Head of caudate nucleus (tissue), 42 donors: ENCODE measurements at places on chromosomes 1 and 21.

DNA sequence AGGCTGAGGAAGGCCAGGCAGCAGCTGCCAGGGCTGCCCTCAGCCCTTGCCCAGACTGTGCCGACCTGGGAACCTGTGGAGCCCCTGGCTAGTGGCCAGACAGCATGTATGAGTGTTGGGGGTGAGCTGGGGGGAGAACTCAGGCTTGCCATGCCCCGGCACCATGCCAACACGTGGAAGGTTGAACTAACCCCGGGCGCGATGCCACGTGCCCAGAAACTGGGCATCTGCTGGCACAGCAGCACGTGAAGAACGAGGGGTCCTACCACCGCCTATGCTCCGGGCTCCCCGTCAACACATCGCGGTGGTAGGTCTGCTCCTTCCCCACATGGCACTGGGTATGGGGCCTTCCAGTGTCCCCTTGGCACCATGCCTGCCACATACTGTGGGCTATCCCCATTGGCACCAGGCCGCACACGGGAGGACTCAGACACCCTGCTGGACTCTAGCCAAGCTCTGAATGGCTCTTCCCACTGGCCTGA, 68.7 kb downstream of the CASZ1 start:
- DNase-seq, result no peak

- DNase-seq, result peak; percentile 53
These were observed 2.0 kb upstream of the FAM131C start for GRCh38 chr1:16075337-16076030.

- DNase-seq, result peak; percentile 23
These were observed 61.6 kb downstream of the PTGS2 start for GRCh38 chr1:186618401-186619170.

- peak; percentile 75 for DNase-seq
These were observed 7.1 kb upstream of the SSBP3 start for GRCh38 chr1:54413295-54413694.

GRCh38 chr1:2110191-2110737, 60.1 kb downstream of the PRKCZ start:
- peak; percentile 3 for DNase-seq

DNA sequence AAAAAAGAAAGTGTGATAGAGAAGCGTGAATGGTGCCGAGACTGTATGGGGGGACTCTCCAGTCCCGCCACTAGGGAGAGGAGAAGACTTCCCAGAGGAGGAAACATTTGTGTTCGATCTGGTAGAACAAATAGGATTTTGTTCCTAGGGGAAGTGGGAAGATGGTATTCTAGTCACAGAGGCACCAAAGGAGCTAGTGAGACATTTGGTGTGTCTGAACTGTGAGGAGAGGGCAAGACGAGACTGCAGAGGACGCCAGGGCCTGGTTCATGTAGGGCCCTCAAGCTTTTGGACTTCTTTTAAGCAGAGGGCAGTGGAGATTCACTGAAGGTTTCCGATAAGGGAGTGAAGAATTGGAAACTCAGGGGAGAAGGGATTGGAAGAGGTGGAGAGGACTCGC, 2.9 kb downstream of the BTBD19 start:
- DNase-seq, result no peak

- DNase-seq, result no peak
These were observed 4.0 kb downstream of the MX1 start for GRCh38 chr21:41429925-41430491.

DNA sequence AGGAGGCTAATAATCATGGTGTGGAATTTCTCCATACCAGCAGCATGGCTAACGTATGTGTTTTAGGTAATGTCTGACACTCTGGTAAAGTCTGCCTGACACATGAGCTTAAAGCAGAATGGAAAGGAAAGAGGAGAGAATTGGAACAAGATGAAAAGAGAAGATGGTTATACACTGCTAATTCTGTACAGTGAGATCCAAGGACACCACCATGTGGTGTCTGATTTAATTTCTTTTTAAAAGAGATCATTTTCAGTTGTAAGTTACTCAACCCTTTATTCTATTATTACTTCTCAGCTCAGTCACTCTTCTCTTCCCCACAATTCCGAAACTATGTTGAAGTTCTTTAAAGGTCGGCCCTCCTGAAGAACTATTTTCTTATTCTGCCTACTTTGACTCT, 15.6 kb downstream of the PRKAB2 start:
- no peak for DNase-seq

GRCh38 chr1:117594261-117594990, 11.4 kb upstream of the TENT5C start:
- DNase-seq, result no peak

- DNase-seq, result peak; percentile 16
These were observed 304 bp downstream of the PLPPR5 start for GRCh38 chr1:99004254-99004860.

- DNase-seq, result no peak
These were observed 27.7 kb downstream of the VASH2 start for GRCh38 chr1:212977781-212978645.

DNA sequence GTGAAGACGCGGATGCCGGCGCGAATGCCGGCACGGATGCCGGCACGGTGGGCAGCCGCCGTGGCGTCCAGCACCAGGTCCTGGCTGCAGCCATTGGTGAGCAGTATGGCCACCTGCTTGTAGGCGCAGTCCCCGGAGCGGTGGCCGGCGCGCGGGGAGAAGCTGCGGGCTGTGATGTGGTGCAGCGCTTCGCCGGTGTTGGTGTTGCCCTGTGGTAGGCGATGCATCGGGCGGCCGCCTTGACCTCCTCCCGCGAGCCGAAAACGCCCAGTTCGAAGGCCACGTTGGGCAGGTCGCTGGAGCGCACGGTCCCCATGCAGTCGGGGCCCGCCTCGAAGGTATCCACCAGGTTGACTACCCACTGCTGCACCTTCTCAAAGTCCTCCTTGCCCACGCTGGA, 120.2 kb downstream of the NR5A2 start:
- DNase-seq, result no peak

- DNase-seq, result peak; percentile 99
These were observed 14.6 kb upstream of the ZNF692 start for GRCh38 chr1:248873409-248873992.

- DNase-seq, result no peak
These were observed 67.1 kb upstream of the MAB21L3 start for GRCh38 chr1:116044071-116044470.

GRCh38 chr1:234605983-234606783, 3.8 kb downstream of the IRF2BP2 start:
- no peak for DNase-seq

DNA sequence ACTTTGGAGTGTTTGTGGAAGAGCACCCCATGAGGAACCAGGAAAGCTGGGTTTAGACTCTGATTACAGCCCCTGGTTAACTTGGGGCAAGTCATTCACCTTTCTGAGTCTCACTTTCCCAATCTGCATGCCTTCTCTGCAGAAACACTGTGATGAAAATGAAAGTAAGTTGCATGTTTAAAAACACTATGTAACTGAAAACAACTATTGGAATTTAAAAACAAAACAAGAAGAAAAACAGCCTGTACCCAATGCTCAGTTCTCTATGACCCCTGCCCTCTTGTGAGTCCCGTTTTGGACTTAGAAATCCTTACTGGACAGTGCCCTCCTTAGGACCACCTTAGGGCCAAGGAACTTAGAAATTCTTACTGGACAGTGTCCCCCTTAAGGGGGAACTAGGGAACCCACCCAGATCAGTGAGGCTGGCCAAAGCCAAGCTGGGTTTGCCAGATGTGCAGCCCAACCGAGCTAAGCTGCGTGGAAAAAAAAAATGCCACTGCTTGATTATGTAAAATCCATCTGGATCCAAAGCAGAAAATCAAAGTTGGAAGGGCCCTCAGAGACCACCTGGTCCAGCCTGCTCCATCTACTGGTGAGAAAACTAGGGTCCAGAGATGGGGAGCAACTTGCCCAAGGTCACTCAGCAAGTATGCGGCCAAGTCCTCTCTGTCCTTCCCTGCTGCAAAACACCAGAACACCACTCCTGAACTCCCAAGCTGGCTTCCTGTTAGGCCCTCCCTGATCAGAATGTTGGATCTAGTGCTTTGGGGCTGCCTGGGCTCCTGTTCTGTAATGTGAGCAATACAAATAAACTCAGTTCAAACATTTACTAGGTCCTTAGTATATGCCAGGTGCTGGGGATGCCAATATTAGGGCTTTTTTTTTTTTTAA, 77.7 kb downstream of the MRPL37 start:
- no peak for DNase-seq

DNA sequence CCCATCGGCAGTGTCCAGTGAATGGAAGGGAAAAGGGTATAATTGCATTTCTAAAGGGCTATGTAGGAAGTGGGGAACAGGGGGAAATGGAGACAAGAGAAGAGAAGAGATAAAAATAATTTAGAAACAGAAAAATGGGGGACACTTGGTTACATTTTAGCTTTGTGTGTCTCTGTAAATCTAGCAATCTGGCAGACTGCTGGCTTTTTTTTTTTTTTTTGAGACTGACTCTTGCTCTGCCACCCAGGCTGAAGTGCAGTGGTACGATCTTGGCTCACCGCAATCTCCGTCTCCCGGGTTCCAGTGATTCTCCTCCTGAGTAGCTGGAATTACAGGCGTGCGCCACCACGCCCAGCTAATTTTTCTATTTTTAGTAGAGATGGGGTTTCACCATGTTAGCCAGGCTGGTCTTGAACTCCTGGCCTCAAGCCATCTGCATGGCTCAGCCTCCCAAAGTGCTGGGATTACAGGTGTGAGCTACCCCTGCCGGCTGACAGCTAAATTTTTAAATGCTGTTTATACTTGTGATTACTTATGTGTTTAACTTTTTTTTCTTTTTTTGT, 53.4 kb downstream of the AGPAT3 start:
- no peak for DNase-seq

GRCh38 chr1:202058001-202058908, 47.9 kb downstream of the ELF3 start:
- DNase-seq, result no peak

- no peak for DNase-seq
These were observed 545.8 kb downstream of the AMY1C start for GRCh38 chr1:104295511-104295910.

GRCh38 chr1:209010475-209011230, 572.9 kb upstream of the CAMK1G start:
- no peak for DNase-seq

DNA sequence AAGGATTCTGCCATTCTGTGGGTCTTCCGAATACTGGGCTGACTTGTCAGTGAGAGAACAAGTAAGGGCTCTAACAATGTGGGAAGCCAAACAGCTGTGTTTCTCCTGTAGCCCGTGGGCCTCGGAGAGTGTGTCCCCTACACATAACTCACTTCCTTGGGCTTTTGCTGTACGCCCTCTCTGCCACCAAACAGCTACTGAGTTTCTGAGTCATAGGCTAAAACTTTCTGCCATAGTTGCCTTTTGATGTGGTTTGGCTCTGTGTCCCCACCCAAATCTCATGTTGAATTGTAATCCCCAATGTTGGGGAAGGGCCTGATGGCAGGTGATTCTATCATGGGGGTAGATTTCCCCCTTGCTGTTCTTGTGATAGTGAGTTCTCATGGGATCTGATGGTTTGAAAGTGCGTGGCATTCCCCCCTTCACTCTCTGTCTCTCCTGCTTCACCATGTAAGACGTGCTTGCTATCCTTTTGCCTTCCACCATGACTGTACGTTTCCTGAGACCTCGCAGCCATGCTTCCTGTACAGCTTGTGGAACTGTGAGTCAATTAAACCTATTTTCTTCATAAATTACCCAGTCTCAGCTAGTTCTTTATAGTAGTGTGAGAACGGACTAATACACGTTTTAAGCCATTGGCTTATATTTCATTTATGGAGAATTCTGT, 194.8 kb upstream of the HMCN1 start:
- DNase-seq, result no peak

DNA sequence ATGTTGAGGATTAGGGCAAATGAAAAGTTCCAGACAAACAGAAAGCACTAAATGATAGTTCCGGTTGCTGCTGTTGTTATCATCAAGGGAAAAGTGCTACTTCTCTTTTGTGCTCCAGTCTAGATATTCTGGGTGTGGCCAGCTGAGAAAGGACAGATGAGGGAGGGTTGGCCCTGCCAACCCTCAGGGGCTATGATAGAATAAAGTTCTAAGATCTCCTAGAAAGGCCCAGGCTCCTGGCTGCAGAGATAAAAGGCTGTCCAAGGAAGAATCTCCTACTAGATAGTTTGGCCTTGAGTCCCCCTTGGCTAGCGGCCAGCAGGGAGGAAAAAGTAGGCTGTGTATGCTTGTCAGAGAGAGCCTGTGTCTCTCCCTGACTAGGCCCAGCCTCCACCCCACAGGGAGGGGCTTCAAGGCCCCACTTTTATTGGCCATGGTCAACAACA, 31.5 kb downstream of the RIMS3 start:
- DNase-seq, result no peak

GRCh38 chr1:235941876-235942624, 75.3 kb upstream of the LYST start:
- DNase-seq, result no peak

GRCh38 chr1:161111527-161111926, 6.3 kb downstream of the PFDN2 start:
- no peak for DNase-seq

GRCh38 chr1:37294529-37294928, 179.9 kb upstream of the ZC3H12A start:
- DNase-seq, result no peak
